ENCODE measurements at places on chromosomes 11 and 22. TPM values are rescaled to one million over a fixed set of nuclear protein-coding genes. Genes with fewer than 3 reads are reported as not detected.

Gene MMP12
- not detected for total RNA-seq

DNA sequence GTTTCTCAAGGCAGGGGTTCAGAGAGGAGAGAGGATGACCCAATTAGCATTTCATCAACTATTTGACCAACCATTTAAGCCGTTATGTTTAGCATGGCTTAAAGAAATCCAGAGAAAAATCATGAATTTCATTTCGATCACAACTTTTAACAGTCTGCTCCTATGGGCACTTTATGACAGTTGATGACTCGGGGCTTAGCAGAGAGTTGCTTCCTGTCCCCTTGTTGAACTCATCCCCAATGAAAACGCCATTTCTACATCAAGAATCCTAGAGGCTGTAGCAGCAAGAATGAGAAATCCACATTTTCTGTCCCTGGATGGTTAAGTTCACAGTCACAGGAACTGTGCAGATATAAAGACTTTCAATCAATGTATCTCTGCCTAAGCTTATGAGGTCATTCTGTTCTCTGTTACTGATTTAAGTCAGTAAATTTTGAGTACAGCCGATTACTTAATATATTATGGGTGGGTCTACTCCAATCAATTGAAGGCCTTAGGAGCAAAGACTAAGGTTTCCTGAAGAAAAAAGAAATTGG, 81.1 kb downstream of the BDNF start:
- DNase-seq = peak; percentile 39

DNA sequence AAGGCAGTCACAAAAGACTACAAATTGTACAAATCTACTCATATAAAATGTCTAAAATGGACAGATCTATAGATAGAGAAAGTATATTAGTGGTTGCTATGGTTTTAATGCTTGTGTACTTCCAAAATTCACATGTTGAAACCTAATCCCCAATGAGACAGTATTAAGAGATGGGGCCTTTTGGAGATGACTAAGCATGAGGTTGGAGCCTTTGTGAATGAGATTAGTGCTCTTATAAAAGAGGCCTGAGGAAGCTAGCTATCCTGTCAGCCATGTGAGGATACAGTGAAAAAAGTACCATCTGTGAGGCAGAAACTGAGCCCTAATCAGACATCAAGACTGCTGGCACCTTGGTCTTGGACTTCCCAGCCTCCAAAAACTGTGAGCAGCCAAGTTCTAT, 82.6 kb downstream of the CYP2R1 start:
- no peak for DNase-seq

Gene CD44
- total RNA-seq = 201 TPM

Gene OR56A3
- not detected for total RNA-seq

- DNase-seq = no peak
Measured at GRCh38 chr11:61056571-61056970, 45.7 kb upstream of the CD5 start.

Gene PPP1CA
- 121 TPM for total RNA-seq

Gene SYT8
- 16.2 TPM for total RNA-seq

DNA sequence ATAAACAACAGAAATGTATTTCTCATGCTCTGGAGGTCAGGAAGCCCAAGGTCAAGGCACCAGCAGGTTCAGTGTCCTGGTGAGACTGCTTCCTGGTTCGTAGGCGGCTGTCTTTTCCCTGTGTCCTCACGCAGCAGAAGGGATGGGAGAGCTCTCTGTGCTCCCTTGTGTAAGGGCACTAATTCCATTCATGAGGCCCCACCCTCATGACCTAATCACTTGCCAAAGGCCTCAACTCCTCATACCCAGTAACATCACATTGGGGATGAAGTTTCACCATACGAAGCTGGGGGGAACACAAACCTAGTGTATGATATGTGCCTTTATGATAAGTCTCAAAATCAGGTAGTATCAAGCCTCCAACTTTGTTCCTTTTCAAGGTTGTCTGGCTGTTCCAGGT, 38.6 kb upstream of the PANX2 start:
- no peak for DNase-seq

GRCh38 chr11:20933086-20933485, 263.7 kb downstream of the NELL1 start:
- no peak for DNase-seq

Gene SLC37A4
- 8.8 TPM for total RNA-seq

- no peak for DNase-seq
Measured at GRCh38 chr11:1178906-1179305, 21.2 kb downstream of the MUC5AC start.

Gene MS4A4E
- not detected for total RNA-seq

DNA sequence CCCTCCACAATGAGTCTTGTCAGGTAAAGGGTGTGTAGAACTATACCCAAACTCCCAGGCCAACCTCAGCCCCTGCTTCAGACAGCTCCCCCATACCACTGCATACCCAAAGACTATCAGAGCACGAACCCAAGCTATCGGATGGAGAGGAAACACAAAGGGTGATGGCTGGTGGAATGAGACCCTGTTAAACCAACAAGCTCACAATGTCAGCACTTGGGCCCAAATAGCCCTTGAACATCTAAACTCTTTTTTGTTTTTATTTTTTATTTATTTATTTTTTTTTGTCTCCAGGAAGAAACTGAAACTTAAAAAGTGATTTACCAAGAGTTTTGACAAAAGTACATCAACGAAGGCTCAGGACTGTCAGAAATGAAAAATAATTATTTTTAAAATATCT, 10.6 kb downstream of the DGCR2 start:
- DNase-seq = no peak

- DNase-seq = peak; percentile 88
Measured at GRCh38 chr11:27041141-27041899, 705 bp downstream of the BBOX1 start.

DNA sequence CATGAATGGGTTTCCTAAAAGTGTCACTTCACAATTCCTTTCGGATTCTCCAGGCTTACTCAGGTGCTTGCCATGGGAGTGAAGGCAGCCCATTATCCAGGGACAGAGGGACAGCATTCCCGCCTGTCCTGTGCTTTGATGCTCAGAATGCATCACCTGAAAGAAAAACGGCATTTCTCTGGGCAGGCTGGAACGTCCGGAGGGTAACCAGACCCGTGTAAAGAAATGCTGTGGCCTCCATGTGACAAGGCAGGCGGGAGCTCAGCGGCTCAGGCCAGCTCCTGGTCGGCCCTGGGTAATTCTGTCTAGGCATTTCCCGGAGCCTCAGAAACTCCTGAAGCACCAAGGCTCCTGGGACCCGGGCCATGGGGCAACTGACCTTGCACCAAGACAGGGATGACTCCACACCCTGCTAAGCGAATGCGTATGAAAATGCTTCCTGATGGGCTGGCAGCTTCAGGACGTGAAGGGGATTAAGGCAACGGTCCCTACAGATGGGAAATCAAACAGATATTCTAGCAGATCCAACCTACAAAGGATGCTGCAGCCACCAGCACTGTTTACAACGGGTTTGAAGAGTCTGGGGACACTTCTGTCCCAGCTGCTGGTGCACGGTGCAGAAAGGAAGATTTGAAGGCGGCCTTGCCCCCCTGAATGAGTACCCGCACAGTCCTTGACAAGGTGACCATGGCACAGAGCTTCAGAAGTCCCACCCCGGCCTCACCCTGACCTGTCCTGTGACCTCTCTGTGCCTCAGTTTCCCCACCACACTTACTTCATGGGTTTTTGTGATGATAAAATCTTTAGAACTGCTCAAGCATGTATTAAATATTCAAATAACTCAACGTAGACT, 13.6 kb upstream of the FGF3 start:
- DNase-seq = no peak

DNA sequence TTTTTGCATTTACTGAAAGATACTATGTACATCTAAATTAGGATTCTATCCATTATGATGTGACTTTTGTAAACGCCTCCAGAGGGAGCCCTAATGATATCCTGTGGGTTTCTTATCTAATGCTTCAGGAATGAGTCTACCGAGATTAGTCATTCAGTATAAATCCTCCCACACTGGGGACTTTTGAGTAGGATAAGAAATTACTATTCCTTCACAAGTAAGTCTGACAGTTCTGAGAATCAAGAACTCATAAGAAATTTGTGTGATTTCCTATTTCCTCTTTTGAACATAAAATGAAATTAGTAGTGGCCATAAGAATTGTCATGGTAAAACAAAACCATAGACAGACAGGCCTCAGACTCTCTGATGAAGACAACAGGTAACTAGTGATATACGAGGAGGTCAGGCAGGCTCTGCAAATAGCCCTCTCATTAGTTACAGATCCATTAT, 10.0 kb upstream of the OR5M1 start:
- peak; percentile 40 for DNase-seq

Gene CNGA4
- not detected for total RNA-seq

Gene ZDHHC8
- total RNA-seq = 39.4 TPM

DNA sequence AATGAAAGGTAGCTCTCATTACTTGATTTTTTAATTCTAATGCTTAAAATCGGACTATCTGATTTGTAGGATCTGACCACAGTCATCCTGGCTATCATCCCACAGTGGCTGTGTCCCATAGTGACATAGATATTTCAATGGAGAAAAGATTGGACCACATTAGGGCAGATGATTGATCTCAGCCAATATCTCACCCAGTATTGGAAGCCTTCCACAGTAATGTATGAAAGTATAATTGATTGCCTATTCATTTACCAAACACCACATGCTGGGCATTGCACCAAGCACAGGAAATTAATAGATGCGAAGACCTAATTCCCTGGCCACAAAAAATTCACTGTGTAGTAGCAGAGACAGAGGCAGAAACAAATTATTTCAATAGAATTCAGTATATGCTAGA, 37.6 kb downstream of the FZD4 start:
- no peak for DNase-seq

Gene INS
- not detected for total RNA-seq

DNA sequence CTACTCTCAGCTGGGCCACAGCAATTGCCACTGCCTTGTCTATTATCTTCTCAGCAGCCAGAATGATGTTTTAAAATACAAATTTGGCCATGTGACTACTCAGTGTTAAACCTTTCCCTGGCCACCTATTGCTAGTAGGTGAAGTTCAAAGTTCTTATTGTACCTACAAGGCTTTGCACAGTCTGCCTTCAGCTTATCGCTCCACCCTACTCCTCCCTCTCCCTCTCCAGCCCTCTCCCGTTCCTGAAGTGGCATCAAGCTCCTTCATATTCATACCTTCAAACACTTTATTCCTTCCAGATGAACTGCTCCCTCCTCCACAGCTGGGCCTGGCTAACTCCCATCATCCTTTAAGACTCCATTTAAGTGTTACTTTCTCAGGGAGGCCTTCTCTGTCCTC, 37.3 kb downstream of the OR10A6 start:
- no peak for DNase-seq

- DNase-seq = no peak
Measured at GRCh38 chr11:223026-223789, 12.9 kb downstream of the SIRT3 start.

DNA sequence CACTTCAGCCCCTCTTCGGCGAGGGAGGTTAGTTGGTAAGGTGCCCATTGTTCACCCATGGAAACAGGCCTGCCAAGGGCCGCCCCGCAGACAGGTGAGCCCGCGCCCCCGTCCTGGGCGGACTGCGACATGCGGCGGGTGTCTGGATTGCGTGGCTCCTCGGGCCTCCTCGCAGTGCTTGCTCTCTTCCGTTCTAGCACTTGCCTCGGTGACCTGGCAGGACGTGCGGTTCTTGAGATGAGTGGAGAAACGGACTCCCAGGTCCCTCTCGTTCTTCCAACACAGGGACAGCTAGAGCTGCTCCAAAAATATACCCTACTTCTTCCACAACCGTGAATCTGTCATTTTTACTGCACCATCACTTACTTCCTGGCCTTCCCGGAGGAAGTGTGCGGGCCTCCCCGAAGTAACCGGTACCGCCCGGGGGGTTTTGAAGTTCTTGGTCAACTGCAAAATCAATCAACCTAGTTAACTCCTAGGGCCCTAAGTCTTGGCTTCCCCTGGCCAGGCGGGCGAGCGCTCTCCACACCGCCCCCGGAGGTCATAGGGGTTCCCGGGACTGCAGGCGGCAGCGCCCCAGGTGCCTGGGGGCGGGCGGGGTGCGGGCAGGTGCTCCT, 745 bp upstream of the ZBTB44 start:
- no peak for DNase-seq

Gene TRIM6
- 6.5 TPM for total RNA-seq

Data from tongue (tissue), 3 donors.